Stromal cell of bone marrow (primary cell): ENCODE measurements at places on chromosomes 11 and 22.

- no peak for DNase-seq
Observed at GRCh38 chr11:1074244-1075221, at the start of gene MUC2. Gene MUC2 (plus strand): TSS chr11:1074874.

GRCh38 chr11:121721448-121721847 lies 268.7 kb upstream of the SORL1-AS1 start:
- no peak for DNase-seq

DNA sequence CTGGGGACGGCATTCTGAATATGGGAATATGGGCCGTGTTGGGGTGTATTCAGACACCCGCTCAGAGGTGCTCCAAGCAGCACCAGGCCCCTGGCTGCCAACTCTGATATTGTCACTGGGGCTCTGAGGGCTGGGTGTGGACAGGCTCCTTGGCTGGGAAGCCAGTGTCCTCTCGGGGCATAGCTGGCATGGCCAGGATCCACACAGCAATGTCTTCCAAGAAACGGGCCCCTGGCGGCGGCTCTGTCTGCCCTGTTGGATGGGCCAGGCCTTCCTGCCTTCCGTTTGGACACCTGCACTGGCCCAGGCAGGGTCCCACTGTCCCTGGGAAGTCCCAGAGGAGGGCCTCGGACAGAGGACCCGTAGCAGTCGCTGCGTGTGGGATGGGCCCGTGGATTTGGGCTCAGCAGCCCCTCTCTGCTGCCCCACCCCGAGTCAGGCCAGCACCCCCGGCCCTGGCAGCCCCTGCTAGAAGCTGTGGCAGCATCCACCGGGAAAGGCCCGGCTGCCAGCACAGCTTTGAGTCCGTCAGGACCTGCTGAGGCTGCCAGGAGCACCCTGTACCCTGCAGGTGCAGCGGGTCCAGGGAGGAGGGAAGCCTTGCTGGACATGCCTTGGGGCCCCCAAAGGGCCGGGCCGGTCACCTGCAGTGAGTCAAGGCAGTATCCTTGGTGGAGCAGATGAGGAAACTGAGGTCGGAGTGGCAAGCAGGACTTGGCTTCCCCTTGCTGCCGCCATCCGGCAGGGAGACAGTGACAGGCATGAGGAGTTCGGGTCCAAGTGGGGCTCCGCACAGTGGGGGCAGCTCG lies 4.1 kb downstream of the PANX2 start:
- no peak for DNase-seq

- DNase-seq = no peak
Observed at GRCh38 chr22:25070956-25071355, 118.4 kb downstream of the KIAA1671 start.

DNA sequence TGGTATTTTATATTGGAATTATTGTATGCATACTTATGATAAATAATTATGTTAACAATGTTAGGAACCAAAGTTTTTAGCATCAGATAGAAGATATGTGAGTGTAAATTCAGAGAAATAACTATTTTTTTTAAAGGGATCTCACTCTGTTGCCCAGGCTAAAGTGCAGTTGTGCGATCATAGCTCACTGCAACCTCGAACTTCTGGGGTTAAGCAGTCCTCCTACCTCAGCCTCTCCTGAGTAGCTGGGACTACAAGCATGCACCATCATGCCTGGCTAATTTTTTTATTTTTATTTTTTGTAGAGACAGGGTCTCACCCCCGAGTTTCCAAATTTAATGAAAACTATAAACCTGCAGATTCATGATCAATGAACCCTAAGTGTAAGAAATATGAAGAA lies 33.6 kb upstream of the RCE1 start:
- no peak for DNase-seq

GRCh38 chr11:22627421-22627820 lies 1.8 kb upstream of the FANCF start:
- DNase-seq = no peak

GRCh38 chr11:66987158-66987620 lies 12.1 kb downstream of the C11orf86 start:
- no peak for DNase-seq

DNA sequence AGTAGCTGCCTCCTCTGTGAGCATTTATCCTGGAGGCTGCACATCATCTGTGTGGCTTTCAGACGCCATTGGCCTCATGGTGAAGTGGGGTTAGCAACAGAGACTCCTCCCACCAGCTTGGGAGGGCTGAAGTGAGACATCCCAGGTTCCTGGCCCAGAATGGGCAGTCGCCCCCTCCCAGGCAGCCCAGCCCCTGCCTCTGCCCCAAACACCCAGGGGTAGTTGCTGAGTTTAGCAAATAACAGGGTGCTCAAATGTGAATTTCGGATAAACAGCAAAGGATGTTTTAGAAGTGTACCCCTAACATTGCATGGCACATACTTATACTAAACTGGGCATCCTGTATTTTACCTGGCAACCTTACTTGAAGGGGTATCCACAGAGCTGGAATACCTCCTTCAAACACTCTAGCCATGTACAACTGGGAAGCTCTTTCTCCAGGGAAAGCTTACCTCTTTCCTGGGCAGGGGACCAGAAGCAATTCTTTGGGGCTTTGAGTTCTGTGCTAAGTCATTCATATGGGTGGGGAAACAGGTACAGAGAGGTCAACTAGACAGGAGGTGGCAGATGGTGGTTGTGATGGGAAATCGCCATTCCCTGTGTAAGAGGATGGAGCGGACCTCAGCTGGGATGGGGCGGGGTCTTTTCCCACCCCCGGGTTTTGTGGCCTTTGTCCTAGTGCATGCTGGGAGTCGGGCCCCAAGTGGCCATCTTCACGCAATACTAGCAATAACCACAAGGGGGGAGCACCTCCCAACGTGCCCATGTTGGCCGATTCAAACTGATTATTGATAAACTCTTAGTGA lies 19.3 kb downstream of the MTFP1 start:
- DNase-seq = no peak

- DNase-seq = no peak
Observed at GRCh38 chr11:78384231-78384630, 33.4 kb downstream of the GAB2 start.

GRCh38 chr11:94753630-94754029 lies 14.5 kb upstream of the AMOTL1 start:
- no peak for DNase-seq

DNA sequence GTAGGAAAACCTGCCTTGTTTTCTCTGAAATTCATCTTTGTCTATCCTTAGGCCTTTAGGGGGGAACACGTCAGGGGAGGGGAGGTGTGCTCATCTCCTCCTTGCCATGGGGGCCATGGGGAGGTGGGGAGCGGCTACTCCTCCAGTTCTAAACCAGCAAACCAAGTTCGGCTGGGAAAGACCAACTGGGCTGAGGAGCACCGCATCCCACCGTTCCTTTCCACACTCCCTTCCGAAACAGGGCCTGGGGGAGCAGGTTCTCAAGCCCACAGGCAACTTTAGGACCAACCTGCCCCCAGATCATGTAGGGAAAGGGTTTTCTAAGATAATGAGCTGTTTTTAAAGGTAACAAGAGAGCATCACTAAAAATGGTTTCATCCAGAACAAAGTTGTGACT lies 77.5 kb upstream of the PITPNB start:
- DNase-seq = no peak

- DNase-seq = no peak
Observed at GRCh38 chr11:20873054-20873453, 203.7 kb downstream of the NELL1 start.

- DNase-seq = no peak
Observed at GRCh38 chr11:11995601-11996000, 12.8 kb downstream of the DKK3 start.
